ENCODE measurements at places on chromosomes 11 and 22.

- no peak for DNase-seq
Observed at GRCh38 chr22:41300661-41301060, 664 bp upstream of the ZC3H7B start.

GRCh38 chr22:46287873-46288751 is 8.6 kb upstream of the GTSE1 start:
- peak; percentile 82 for DNase-seq

DNA sequence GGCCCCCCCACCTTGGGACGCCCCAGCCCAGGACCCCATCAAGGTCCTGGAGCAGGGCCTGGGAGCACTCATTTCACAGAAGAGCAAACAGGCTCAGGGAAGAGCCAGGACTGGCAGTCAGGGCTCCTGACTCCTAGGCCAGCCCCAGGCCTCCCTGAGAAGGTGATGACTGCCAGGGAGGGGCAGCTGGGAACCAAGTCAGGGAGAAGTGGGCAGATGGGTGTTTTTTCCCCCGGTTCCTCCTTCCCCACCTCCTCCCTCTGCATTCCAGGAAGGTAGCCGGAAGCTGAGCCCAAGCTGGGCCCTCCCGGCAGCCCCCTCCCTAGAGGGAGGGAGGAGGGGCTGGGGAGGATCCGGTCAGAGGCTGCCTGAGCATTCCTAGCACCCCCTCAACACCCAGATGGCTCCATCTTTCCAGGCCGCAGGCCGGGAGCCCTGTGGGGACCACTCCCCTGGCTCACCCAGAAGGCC is 19.6 kb downstream of the MYRF start:
- DNase-seq = peak; percentile 44

GRCh38 chr22:35630387-35630793 is 13.3 kb upstream of the MB start:
- no peak for DNase-seq

GRCh38 chr11:123584186-123584585 is 70.2 kb downstream of the SCN3B start:
- DNase-seq = no peak

- peak; percentile 7 for DNase-seq
Observed at GRCh38 chr11:101003468-101003867, 126.1 kb downstream of the PGR start.

- no peak for DNase-seq
Observed at GRCh38 chr22:47190957-47191670, 428.7 kb downstream of the TBC1D22A start.

DNA sequence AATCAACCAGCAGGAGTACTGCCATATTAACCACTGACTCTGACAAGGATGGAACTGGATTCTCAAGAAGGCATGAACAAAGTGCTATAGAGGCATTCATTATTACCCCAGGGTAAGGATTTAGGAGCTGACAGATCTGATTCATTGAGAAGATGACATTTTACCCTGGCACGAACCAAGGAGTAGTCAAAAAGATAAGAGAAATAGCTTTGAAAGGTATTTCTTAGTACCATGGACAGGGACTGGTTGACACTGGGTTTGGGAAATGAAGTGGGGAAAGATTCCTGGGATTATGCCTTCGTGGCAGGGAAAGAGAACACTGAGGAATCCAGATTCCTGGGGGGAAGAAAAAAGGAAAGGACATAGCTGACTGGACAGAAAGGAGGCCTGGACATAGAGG is 5.1 kb upstream of the SAAL1 start:
- DNase-seq = no peak

GRCh38 chr11:1652771-1653540 is 23.4 kb downstream of the KRTAP5-5 start:
- DNase-seq = peak; percentile 60
